ENCODE measurements at places on chromosomes 11 and 22.

DNA sequence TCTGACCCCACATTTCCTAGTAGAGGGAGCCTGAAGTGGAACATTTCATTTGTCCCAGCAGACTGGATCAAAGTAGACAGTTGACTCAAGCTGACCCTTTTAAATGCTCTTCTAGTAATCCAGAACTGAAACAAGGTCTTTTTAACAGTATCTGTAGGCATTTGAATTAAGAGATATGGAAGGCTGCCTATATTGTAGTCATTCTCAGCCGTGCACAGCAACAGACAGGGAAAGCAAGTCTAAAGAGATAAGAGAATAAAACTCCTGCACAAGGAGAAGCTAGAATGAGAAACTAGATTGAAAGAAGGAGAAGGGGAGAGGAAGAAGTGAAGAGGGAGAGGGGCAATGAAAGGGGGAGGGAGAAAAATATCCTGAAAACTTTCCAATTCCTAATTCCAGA lies 180.6 kb upstream of the MTMR2 start:
- no peak for DNase-seq

GRCh38 chr11:58801974-58802545 lies 42.4 kb downstream of the GLYATL2 start:
- no peak for DNase-seq

- DNase-seq: no peak
Observed at GRCh38 chr11:36333468-36333867, 37.4 kb downstream of the PRR5L start.

DNA sequence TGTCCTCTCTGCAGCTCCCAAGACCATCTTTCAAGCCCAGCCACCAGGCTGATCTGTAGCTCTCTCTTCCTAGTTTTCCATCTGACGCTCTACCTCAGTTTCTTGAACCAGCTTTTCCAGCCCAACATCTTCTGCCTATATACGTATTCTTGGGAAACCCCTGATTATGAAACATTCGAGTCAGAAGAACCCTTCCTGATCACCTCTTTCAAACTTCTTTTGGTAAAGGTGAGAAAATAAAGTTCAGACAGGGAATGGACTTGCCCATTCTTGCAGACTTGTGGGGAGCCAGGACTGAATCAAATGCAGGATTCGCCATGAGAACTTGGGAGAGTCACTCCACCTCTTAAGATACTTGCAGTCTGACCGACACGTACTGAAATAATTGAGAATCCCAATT lies 169.5 kb upstream of the NARS2 start:
- DNase-seq: no peak

GRCh38 chr22:39351689-39352214 lies 2.0 kb downstream of the SYNGR1 start:
- DNase-seq: no peak

GRCh38 chr22:46856661-46857060 lies 94.2 kb downstream of the TBC1D22A start:
- DNase-seq: no peak

DNA sequence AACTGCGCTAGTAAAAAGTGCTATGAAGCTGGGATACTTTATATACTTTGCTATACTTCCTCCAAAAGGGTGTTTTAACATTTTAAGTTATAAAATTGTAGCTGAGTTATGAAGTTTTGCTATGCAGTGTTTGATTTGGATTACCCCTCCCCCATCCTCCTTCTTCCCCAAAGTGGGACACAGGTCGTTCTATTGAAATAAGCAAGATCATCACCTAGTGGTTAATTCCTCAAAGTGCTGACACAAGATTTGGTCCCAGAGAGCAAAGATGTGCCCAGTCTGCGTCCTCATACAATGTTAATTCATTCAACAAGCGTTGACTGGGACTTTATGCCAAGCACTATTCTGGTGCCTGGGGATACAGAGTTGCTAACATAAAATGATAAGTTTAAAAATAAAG lies 78.5 kb downstream of the SPON1 start:
- DNase-seq: no peak

- DNase-seq: no peak
Observed at GRCh38 chr22:33539902-33540751, 380.1 kb downstream of the LARGE1 start.

DNA sequence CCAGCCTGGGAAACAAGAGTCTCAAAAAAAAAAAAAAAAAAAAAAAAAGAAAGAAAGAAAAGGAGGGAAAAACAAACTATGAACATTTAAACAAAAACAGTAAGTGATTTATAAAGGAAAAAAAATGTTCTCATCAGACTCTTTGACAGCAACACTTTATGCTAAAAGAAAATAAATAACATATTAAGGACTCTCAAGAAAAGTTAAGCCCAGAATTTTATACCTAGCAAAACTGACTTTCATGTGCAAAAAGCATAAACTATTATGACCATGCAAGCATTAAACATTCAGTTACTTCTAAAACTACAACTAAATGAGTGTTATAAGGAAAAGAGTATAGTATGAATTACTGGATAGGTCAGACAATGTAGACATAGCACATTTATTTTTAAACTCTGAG lies 68.4 kb downstream of the FBLN1 start:
- DNase-seq: no peak

DNA sequence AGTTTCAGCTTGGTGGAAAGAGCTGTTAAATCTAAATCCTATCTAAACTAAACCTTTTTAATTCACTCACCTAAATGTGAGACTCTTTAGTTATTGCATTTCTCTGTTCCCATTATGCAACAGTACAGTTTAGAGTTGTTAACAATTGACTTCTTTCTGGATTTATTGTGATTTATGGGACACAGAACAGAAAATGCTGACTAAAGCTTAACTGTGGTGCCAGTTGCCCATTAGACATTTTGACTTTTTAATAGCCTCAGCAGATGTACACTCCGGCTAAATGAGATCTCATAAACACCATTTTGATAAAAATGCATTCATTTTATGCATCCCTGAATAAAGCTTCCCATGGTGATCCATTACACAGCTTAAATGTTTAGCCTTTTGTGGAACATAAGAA lies 356.6 kb downstream of the CASP12 start:
- DNase-seq: no peak

DNA sequence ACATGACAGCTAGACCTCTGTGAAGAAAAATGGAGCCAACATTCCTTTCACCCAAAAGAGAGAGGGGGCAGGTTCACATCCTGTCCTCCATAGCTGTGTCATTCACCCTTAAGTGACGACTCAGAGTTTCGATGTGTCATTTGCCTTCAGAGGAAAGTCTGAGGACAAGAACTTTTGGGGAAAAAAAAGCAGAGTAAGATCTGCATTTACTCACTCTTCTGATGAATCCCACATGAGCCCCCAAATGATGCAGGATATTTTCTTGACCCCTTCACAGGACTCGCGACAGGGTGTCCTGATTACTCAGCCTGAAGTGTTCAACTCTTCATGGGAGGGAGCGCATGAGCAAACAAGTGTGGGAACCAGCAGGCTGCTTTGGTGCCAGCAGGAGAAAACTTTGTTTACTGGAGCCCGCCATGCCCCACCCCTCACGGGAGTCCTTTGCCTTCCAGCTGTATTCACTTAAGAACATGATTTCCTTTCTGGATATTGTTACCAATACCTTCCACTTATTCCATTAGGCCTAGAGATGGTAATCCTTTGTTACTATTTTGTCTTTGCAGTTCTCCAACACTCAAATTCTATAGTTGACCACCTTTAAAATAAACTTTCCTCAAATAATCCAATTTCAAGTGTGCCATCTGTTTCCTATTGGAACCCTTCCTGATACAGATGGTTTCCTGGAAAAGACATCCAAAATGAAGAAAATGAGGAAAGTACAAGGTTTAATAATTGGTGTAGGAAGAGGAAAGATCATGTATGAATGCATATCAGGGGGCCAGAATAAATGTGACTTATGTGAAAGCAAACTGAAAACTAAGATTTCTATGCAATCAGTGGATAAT lies 729.8 kb downstream of the FAM181B start:
- no peak for DNase-seq

DNA sequence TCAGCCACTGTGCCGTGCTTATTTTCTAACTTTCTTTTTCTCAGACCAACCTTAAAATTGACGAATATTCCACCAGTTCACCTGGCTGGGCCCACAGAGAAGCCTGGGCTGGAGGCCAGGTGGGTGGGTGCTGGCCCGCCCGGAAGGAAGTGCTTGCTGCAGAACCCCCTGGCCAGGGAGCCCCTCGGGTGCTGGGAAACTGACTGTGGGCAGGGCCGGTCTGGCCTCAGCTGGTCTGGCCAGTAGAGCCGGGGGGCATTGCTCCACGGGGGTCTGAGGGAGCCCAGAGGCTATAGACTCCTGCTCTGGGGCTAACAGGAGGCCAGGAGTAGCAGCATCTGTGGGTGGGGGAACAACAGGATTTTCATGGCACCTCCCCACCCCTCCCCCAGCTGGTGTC lies 6.8 kb upstream of the CHID1 start:
- DNase-seq: no peak

DNA sequence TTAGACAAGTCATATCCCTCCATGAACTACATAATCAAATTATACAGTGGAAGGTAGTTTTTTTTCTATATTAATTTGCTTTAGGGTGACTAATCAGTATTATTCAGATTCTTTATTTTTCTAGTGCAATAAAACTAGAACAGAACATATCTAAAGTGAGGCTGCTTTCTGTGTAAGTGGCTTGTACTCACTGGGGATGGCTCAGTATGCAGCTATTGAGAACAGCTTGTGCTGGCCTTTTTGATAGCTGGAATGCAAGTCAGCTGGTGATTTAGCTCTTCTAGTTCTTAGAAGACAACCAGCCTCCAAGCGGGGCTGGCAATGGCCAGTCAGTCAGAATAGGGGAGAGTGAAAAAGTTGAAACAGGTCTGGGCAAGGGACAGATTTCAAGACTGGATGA lies 119.4 kb downstream of the BLID start:
- no peak for DNase-seq

- no peak for DNase-seq
Observed at GRCh38 chr11:134663506-134664313, 251.7 kb upstream of the B3GAT1 start.

GRCh38 chr11:120648771-120649170 lies 137.2 kb downstream of the GRIK4 start:
- no peak for DNase-seq

GRCh38 chr11:25910086-25910485 lies 421.8 kb upstream of the ANO3 start:
- no peak for DNase-seq

DNA sequence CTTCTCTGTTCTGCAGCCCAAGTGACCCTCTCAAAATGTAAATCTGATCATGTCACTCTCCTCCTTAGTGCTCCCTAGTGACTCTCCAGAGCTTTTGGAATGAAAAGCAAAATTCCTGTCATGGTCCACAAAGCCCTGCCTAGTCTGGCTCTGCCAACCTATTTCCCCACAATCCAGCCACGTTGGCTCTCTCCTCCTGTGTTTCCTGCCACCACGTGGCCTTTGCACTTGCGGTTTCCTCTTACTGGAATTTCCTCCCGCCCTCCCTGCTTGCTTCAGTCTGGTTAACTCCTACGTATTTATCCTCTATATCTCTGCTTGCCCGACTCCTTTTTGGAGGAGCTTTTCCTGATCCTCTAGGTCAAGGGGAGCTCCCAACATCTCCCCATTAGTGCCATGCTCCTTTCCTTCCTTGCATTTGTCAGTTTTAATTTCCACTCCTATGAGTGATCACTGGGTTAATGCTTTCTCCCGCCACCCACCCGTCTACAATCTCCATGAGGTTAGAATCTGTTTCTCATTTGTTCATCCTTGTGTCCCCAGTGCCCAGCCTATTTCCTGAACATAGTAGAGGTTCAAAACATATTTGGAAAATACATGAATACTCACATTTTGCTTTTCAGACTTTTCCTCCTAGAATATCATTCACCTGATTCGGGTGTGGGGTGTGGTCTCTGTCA lies 11.5 kb downstream of the NNMT start:
- DNase-seq: no peak

- DNase-seq: no peak
Observed at GRCh38 chr11:46327829-46328228, 19.4 kb upstream of the DGKZ start.

- no peak for DNase-seq
Observed at GRCh38 chr11:64845129-64845775, 799 bp upstream of the CDC42BPG start.

- DNase-seq: no peak
Observed at GRCh38 chr11:134528453-134528852, 116.4 kb upstream of the B3GAT1 start.

DNA sequence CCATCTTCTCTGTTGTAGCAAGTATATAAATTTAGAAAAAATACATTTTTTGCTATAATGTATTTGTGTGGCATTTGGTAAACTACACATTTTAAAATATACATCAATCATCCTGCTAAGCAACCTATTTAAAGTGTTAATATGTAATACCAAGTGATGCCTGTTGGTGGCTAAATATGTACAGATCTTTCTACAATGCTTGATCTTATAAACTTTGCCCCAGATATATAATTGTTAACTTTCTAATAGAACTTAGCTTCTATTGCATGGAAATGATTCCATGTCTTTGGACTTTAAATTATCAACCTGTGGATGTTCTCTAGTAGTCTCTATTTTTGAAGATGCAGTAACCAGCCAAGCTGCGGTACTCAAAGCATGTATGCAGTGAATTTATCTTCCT lies 1260.4 kb upstream of the RAG2 start:
- no peak for DNase-seq

DNA sequence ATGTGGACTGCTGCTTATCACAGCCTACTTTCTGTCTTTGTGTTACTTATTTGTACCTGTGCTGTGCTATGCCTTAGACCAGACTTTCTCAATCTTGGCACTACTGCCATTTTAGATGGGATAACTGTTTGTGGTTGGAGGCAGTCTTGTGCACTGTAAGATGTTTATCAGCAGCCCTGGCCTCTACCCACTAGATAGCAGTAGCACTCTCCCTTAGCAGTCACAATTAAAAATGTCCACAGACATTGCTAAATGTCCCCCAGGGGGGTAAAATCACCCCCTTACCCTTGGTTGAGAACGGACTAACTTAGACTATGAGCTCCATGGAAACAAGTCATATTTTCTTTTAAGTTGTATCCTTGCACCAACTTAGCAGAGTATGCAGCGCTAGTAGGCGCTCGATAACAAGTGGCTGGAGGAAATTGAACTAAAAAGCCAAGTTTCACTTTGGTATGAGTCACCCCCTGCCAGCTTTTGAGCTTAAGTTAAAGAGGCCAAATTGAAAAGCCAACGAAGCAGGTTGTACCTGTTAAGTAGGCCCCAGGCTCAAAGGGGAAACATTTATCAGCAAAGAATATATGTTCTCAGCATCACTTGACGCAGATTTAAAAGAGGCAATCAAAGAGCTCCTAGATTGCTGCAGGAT lies 304.8 kb upstream of the SORL1-AS1 start:
- DNase-seq: no peak

GRCh38 chr11:18366286-18366685 lies 28.1 kb upstream of the LDHA start:
- no peak for DNase-seq

- no peak for DNase-seq
Observed at GRCh38 chr11:76206327-76207081, at the start of gene WNT11. WNT11 (minus strand) TSS chr11:76206502; CDS start chr11:76206407, 95 bp downstream.

GRCh38 chr11:65059959-65060824 lies 1.8 kb upstream of the NAALADL1 start:
- no peak for DNase-seq

- DNase-seq: no peak
Observed at GRCh38 chr11:118084247-118084646, 2.5 kb downstream of the SMIM35 start.

GRCh38 chr11:78467931-78468330 lies 50.3 kb upstream of the GAB2 start:
- no peak for DNase-seq
